OCI-LY7 (cell line): ENCODE measurements at places on chromosomes 13 and 19. TPM values are rescaled to one million over a fixed set of nuclear protein-coding genes. Genes with fewer than 3 reads are reported as not detected.

Gene ZNF563
- 5.9 and 6.6 TPM in 2 replicates for total RNA-seq

Gene TGFBR3L
- 0.61 and 0.74 TPM in 2 replicates for total RNA-seq

Gene PLIN3
- total RNA-seq: 115 TPM in 2 replicates

Gene MBD3L2
- not detected in 2 replicates for total RNA-seq
